ENCODE measurements at places on chromosomes 3 and 15.
A peak's percentile ranks its signal among the peaks of the same experiment; 100 is the strongest.

- DNase-seq = peak; percentile 71
Observed at GRCh38 chr15:92059036-92059970, 205.8 kb downstream of the SLCO3A1 start.

DNA sequence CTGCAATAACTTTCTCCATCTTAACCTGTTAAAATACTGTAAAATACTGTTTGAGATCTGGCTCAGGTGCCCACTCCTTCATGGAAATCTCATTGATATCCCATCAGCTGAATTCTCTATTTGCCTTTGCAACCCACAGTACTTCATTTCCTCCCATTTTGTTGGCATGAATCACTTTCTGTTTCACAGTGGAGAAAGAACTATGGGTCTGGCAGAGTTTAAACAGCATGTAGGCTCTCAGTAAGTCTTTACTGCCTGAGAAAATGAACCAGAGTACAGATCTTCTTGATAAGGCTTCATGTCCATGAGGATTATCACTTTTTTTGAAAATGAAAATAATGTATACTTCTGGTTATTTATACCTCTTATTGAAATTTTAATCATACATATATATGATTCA lies 245.9 kb downstream of the NAALADL2 start:
- no peak for DNase-seq

DNA sequence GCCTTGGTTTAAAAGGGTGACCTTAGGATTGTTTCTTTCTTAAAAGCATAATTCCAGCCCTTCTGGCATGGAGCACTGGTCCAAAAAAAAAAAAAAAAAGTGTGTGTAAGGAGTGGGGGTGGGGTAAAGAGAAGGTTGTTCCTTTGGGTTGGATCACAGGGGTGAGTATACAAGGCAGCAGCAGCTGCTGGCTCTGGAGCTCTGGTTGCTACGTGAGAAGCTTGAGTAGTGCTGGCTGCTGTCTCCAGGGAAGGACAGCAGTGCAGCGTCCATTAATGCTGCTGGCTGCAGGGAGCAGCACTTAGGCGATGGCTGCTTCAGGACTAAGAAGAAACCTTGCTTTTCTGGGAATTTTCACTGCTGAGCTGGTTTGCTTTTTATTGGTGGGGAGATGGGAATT lies 2.3 kb downstream of the SETD5 start:
- DNase-seq = peak; percentile 77

GRCh38 chr15:101138086-101138660 lies 113.7 kb downstream of the CHSY1 start:
- DNase-seq = no peak

- DNase-seq = no peak
Observed at GRCh38 chr3:171846597-171846996, 3.4 kb downstream of the TMEM212 start.

DNA sequence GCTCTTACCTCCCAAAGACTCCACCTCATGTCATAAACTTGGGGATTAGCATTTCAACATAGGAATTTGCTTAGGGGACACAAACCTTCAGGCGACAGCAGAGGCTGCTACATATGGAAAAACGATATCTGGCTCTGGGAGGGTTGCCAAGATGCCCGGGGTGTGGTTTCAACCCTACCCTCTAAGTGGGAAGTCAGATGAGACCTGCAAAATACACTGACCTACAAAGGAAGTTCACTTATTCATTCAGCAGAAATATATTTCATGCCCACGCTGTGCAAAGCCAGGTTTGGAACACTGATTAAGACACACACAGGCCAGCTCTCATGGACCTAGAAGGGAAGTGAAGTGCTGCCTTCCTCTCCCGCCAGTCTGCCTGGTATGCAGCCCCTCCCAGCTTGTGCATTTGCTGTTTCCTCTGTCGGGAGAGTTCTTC lies 239.3 kb downstream of the FEZF2 start:
- no peak for DNase-seq

GRCh38 chr3:141605883-141606282 lies 119.1 kb downstream of the RASA2 start:
- no peak for DNase-seq

DNA sequence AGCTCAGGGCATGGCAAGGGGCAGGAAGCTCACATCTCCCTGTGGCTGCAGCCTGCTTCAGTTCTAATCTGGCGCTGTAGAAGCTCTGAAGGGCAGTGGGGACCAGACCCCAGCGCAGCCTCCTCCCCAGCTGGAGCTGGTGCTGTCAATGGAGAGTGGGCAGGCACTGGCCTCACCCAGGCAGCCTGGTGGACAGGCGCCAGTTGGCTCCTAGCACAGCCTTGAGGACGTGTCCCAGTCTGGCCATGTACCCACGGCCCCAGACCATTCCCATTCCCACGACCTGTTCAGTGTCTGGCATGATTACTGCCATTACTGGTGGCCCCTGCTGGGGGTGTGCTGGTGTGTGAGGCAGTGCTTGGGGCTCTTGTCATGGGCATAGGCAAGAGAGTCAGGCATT lies 16.3 kb downstream of the TYRO3 start:
- DNase-seq = no peak

DNA sequence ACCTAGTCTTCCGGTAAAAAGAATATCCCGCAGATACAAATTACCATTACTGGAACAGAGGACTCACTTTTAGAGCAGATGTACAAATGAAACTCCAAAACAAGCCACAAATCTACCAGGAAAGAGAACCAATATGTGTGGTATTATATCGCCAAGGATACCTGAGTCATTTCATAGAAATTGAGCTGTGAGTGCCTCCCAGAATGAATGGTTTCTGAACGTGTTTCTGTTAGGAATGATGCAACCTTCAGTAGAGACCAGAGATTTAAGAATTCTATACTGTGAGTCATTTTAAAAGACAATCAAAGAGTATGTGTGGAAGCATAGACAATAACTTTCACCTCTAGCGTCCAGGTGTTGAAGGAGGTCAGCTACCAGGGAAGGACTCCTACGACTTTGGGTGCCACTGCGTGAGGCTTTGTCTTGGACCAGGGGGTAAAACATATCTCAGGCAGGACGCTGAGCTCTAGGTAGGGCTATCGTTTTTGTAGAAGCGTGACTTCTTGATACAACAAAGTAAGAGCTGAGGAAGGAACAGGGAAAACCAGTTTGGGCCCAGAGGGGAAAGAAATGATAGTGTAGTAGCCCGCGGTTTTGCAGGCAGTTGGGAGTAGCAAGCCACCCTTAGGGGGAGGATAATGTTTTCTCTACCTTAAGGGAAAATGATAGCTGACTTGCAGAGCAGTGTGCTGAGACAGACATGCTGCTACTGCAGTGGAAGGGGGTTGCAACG lies 210.4 kb downstream of the TP63 start:
- no peak for DNase-seq

- no peak for DNase-seq
Observed at GRCh38 chr3:11632966-11633365, 10.7 kb downstream of the VGLL4 start.

- DNase-seq = no peak
Observed at GRCh38 chr3:55198554-55198953, 270.7 kb upstream of the LRTM1 start.

DNA sequence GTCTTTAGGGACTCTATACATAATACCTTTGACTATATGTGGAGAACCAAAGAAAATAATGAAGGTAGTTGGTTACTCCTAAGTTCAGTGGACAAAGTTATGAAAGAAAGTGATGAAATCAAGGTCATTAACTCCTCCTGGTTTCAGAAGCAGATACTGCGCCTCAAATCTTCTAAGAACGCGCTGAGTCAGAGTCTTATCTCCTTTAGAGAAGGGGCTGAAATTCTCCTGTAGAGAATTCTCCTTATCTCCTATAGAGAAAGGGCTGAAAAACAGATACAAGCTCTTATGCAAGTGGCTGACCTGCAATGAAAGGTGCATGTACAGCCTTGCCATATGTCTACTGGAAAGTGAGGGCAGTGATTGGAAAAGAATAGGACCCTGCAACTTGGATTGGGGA lies 824.2 kb downstream of the NSUN3 start:
- no peak for DNase-seq

GRCh38 chr3:71432044-71432975 lies 151.2 kb downstream of the FOXP1 start:
- DNase-seq = no peak

- DNase-seq = peak; percentile 37
Observed at GRCh38 chr3:111989061-111989678, 9.6 kb upstream of the TAGLN3 start.

DNA sequence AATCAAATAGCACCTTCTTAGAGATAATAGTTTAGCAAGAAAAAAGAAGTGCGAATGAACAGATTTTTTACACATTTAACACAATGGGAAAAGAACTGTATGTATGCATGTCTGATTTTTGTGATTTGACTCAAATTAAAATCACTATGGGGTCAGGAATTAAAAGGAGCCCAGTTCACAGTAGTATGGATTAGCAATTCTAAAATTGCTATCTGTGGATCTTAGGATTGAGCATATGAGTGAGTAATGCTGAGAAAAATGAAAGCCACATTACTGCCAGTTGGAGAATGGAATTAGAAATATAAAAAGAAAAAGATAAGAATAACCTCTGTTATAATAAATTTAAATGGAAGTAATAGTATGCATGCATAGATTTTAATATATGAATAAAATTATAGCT lies 386.8 kb upstream of the PLSCR5 start:
- DNase-seq = no peak

- DNase-seq = no peak
Observed at GRCh38 chr15:24039683-24040082, 352.6 kb upstream of the NDN start.

DNA sequence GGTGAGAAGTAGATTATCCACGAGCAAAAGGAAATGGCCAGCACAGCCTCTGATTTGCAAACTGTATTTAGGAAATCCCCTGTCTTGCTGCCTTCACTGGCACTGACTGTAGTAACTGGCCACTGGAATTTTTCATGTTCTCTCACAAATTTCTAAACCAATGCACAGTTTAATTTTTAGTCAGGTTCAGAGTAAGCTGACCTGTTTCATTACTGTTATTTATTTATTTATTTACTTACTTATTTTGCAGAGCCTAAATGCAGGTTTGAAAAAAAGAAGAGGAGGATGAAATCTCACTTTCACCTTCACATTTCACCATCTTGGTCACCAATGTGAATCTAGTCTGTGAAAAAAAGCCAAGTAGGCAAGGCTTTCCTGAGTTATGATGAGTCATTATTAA lies 291.0 kb downstream of the PLOD2 start:
- no peak for DNase-seq

- no peak for DNase-seq
Observed at GRCh38 chr3:173826416-173826815, 428.9 kb downstream of the NLGN1 start.

GRCh38 chr3:31433679-31433992 lies 99.1 kb upstream of the STT3B start:
- DNase-seq = no peak

DNA sequence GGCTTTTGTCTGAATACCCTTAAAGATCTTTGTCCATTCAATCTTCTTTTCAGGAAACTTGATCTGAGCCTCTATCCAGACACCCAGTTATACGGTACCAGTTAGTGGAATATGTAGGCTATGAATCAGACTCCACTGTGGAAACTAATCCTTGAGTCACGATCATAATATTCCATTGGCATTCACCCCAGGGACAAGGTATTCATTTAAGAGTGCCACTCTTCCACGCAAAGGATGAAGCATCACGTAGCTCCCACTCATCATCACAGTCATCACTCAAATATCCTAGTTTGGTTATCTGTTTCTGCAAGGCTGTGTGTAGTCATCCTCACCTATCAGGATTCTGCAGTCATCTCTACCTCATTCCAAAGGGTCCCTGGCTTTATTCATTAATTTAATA lies 85.6 kb downstream of the NEDD4 start:
- DNase-seq = no peak

DNA sequence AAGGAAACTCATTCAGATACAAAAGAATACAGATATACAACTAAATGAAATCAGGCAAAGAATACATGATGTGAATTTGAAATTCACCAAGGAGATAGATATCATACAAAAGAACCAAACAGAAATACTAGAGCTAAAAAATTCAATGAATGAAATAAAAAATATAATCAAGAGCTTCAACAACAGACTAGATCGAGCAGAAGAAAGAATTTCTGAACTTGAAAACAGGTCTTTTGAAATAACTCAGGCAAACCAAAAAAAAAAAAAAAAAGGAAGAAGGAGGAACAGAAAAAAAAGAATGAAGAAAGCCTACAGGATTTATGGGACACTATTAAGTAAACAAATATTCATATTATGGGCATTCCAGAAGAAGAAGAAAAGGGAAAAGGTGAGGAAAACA lies 137.8 kb downstream of the DMXL2 start:
- DNase-seq = no peak

- DNase-seq = no peak
Observed at GRCh38 chr3:24845524-24846155, 351.0 kb upstream of the THRB start.

DNA sequence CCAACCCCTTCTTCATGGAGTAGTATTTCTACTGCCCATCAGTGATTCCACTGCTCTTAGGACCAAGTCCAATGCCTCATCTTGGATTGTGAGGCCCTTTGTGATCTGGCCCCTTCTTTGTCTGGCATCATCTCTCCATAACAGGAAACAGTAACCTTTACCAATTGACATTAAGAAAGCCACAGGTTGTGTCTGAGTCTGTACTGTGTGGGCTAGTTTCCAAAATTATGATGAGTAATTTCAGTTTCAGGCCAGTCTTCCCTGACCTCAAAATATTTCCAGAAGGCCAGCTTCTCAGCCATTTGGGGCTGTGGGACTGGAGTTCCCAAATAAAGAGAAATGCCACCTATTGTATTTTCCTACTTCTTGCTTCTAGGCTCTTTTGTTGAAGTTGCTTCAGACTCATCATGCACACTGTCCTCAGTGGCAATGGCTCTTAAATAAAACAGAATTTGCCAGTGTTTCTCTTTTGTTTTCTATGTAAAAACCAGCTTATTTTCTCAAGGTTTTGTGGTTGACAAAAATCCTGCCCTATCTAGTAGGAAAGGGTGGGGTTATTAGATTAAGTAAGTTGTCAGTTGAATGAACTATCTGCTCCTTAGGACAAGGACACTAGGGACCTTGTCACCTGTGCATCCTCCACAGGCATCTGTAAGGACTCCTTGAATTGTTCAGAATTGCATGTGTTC lies 47.0 kb upstream of the ACKR4 start:
- no peak for DNase-seq

DNA sequence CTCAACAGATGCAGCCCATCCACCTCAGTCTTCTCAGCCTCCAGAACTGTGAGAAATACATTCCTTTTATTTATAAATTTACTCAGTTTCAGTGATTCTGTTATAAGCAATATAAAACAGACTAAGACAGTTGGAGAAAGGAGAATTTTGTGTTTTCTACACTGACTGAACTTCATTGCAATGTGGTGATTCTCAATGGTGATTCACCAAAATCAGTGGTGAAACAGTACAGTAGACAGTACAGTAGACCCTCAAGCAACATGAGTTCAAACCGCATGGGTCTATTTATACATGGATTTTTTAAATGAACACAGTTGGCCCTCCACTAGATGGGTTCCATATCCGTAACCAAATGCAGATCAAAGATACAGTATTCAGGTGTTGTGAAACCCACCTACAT lies 403.1 kb upstream of the TGFBR2 start:
- DNase-seq = no peak

DNA sequence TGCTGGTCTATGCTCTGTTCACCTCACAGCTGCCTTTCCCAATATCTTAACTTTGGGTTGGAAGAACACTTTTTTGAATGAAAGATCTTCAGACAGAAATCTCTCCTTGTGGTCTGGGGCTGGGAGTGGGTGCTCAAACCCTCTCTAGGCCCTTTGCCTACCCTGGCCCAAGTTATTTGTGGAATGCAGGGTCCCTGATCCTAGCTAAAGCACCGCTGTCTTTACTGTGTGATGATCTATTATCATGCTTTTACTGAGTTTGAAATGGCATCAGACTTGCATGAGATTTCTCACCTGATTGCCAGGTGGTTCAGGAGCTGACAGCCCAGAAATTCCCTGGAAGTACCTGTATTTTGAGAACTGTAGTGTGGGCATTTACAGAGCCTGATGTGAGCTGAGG lies 412.7 kb upstream of the ONECUT1 start:
- DNase-seq = no peak

GRCh38 chr3:184005941-184006507 lies 11.7 kb downstream of the ABCC5 start:
- peak; percentile 90 for DNase-seq

Measured in NCI-H524 treated with DMSO at 0.1 percent for 48 hours (cell line).